Thoracic aorta (tissue), 2 donors: ENCODE measurements at places on chromosomes 5 and 9.

DNA sequence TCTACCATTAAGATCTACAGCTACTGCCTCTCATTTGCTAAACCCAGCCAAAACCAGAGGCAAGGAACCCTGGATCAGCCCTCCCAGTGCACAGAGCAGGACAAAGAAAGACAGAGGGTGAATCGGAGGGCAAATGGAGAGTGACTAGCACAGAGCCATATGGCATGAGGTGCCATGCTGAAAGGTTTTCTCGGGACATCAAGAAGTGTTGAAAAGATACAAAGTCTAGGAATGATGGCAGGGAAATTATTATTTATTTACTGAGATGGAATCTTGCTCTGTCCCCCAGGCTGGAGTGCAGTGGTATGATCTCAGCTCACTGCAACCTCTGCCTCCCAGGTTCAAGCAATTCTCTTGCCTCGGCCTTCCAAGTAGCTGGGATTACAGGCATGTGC, 19.3 kb downstream of the SLC1A1 start:
- DNase-seq = no peak

DNA sequence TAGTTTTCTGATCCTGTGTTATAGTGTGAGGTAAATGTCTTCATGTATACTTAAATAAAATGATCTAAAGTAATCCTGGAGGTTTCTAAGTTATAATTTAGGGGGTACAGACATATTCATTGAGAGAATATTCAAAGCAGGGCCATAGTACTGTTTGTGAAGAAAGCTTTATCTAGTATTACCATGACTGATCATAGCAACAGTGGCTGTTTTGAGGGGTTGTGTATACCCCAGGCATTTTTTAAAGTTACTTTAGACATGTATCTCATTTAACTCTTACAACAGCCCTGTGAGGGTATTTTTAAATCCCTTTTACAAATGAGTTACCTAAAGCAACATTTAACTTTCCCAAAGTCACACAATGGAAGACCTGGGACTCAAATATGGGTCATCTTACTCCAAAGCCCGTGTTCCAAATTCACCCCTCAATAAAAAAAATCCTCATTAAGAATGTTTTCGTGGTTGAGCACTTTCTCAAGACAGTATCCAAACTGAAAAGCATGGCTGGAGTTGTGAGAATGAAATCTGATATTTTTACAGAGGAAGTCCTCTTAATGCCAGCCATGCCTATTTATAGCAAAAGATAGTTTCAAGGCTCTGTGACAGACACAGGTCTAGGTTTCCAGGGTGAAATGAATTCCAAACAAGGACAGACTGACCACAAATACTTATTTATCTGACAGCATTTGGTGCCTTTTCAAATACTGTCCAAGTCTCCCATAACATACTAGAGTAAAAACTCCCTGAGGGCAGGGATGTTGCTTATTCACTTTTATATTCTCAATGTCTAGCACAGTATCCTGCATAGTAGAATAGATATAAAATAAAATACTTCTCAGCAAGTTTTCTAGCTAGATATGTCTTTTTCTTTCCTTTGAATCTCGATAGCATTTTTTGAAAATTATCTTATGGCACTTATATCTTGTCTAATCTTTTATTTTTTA, 10.4 kb downstream of the STOM start:
- no peak for DNase-seq

GRCh38 chr5:72830362-72830761, 13.9 kb downstream of the TNPO1 start:
- DNase-seq = no peak

- no peak for DNase-seq
Observed at GRCh38 chr5:151014680-151015343, 5.6 kb upstream of the GPX3 start.

DNA sequence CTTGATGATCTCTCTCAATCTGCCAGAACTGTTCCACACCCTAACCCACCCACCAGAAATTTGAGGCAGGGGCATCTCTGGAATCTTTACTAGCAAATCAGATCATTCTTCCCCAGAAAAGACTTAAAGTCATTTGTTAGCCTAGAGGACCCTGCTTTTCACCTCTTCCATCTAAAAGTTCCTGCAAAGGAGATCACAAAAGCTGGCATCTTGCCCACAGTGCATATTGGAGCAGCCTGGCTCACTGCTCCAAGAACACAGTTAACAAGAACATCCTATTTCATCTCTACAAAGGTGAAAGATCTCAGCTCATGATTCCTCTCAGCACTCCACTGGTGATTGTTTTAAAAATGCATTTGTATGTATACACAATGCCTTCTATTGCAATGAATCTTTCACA, 36.3 kb downstream of the GABRP start:
- DNase-seq = no peak

DNA sequence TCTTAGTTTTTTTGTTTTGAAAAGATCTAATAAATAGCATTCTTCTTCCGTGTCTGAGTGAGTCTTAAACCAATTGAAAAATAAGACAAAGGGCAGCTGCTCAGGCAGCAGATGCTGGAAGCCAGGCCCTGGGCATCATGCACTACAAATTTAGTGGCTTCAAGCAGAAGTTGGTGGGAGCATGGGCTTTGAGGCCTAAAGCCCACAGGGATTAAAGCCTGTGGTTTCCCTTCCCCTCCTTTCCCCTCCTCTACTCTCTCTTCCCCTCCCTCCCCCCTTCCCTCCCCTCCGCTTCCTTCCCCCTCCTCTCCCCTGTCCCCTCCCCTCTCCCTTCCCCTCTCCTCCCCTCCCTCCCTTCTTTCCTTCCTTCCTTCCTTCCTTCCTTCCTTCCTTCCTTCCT, 20.1 kb upstream of the KIF4B start:
- no peak for DNase-seq

- DNase-seq = no peak
Observed at GRCh38 chr5:540071-540905, 16.0 kb upstream of the SLC9A3 start.

DNA sequence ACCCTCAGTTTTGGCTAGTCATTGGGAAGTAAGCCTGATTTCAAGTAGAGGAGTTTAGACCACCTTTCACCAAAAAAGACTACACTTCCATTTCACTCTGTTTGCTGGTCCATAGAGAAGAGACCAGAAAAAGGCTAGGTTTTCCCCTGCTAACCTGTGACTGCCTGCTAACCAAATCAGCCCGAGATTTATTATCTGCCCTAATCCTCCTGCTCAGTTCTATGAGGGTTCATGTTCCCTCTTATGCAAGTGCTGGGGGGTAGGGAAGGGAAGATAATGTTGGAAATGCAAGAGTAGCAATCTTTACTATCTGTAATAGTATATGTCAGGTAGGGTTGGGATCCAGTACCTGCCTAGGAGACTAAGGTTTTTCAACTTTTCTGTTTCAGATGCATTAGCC, 51.6 kb upstream of the CCNG1 start:
- no peak for DNase-seq

DNA sequence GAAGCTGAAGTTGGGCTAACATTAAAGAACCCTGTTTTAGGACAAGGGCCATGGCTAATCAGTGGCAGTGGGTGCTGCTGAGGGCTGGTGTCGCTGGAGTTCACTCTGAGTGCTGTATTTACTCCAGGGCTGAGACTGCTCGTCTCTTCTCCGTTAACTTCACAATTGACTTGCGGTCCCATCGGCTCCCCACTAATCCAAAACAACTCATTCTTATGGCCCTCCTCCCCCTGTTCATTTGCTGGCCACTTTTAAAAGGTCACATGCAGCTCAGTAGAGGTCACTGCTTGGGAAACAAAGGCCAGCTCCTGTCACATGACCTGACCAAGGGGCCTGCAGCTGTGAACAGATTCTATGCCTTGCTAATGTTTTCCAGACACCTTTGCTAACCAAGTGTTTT, 38.4 kb downstream of the PTCH1 start:
- no peak for DNase-seq

GRCh38 chr9:116959809-116960208, 272.7 kb downstream of the TRIM32 start:
- DNase-seq = no peak

- DNase-seq = no peak
Observed at GRCh38 chr9:5971740-5972139, 43.7 kb downstream of the RANBP6 start.

DNA sequence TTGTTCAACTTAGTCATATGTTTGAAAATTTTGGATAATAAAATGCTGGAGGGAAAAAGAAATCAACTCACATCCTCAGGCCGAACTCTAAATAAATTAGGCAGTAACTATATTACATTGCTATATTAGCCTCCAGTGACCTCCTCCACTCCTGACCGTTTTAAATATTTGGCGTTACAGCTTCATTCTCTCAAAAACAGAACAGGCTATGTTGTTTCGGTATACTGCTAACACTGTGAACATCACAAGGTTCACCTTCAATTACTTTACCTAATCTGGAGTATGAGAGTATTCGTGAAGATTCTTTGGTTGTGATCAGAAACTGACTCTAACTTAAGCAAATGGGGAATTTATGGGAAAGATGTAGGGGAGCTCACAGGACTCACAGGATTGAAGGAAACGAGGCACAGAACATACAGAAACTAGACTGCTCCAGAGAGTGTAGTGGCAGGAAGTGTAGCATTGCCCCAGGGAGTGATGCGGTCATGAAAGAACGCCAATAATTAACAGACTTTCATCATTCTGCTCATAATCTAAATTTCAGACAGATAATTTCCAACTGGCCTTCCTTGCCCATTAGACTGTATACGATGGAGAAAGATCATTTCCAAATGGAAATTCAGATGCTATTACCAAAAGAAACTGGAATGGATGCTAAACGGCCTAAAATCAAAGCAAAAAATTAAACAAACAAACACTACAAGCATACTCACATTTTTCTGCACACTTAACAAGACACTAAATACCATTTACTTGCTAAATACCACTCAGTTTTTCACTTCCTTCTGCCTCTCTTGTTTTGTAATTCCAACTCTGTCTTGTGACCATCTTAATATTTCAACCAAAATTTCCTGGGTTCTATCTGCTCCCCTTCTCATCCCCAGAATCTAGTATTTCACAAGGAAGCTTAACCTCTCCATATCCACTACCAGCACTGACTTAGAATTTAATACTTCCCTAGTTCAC, 110.1 kb upstream of the LPAR1 start:
- no peak for DNase-seq

DNA sequence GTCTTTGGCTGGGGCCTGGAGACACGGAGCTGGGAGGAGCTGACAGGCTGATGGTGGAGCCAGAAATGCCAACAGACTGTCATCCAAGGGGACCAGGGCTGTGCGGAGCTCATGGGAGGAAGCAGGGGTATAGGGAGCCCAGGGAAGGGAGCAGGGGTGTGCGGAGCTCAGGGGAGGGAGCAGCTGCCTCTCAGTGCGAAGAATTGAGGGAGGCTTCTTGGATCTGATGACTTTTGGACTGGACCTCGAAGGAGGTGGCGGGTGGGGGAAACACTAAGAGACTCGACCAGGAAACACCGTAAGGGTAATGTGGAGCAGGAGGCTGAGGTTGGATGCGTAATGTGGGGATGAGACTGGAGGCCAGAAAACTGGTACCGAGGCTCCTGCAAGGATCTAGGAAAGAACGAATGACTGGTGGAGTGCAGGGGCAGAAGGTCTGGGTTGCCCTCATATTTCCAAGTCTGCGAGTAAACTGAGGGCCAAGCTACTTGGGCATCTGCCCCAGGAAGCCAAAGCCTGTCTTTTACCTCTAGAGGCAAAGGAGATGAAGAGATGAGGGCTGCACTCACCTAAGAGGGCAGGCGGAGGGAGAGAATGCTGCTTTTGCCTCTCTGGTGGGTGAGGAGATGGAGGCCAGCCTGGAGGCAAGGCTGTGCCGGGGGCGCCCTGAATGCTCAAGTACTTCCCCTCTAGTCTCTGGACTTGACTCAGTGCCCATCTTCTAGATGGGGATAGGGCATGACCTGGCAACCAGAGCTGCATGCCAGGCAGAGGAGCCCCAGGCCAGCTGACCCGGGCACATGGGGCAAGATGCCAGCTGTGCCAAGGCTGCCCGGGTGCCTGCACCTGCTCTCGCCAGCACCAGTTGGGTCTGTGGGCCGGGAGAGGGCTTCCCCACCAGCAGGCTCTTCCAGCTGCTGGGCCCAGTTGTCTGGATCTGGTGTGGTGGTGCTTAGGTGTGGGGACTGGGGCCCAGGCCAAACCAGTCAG, 2.3 kb downstream of the PTGS1 start:
- DNase-seq = no peak

DNA sequence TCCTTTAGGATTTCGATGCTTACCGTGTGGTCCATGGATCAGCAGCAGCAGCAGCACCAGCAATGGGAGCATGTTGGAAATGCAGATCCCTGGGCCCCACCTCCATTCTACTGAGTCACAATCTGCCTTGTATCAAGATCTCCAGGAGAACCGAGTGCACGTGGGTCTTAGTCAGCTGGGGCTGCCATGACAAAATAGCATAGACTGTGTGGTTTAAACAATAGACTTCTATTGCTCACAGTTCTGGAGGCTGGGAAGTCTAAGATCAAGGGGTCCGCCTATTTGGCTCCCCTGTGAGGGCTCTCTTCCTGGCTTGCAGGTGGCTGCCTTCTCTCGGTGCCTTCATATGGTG, 1.3 kb upstream of the PROP1 start:
- DNase-seq = no peak

- DNase-seq = no peak
Observed at GRCh38 chr9:108759399-108759798, 96.4 kb downstream of the ACTL7B start.

DNA sequence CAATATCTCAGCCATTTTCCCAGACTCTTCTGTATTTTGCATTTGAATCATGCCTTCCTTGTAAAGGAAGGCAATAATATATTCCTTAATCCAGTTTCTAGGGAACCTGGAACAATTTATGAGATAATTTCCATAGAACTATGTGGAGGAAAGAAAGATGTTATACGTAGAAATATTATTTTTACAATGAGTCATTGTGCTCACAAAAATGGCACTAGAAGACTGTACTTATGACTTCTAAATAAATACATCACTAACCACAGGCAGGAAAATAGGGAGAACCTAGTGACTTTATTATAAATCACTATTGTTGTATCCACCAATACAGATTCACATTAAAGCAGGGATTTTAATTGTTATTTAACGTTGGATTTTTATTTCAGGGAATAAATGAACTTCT, 87.6 kb downstream of the FBXO38 start:
- DNase-seq = no peak

GRCh38 chr9:3897631-3898030, 371.8 kb upstream of the RFX3 start:
- no peak for DNase-seq

- DNase-seq = no peak
Observed at GRCh38 chr9:126296687-126297086, 29.9 kb upstream of the MVB12B start.

- no peak for DNase-seq
Observed at GRCh38 chr5:40166802-40167201, 512.9 kb upstream of the PTGER4 start.

DNA sequence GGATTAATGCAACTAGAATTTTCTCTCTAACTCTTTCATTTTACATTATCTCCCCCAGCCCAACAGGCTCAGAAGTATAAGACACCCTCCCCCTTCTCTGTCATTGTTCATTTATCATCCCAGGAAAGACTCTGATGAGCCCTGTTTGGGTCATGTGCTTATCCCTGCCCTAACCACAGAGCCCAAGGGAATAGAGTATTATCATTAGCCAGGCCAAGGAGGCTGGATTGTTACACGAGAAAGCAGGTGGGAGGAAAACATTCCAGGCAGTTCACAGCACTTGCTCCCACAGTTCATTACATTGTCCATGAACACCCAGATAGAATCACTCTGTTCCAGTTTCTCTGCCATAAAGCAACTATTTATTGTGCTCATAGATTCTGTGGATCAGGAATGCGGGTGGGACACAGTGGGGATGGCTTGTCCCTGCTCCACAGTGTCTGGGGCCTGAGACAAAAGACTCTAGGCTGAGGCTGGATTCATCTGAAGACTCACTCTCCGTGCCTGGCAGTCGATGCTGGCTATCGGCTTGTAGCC, 59.5 kb upstream of the TMEM215 start:
- no peak for DNase-seq
